Kidney (tissue), 22 donors: ENCODE measurements at places on chromosomes 5 and 9. TPM values are rescaled to one million over a fixed set of nuclear protein-coding genes. Genes with fewer than 3 reads are reported as not detected.
A peak's percentile ranks its signal among the peaks of the same experiment; 100 is the strongest.

The GLIPR2 gene
- 8.3 TPM for polyA plus RNA-seq

DNA sequence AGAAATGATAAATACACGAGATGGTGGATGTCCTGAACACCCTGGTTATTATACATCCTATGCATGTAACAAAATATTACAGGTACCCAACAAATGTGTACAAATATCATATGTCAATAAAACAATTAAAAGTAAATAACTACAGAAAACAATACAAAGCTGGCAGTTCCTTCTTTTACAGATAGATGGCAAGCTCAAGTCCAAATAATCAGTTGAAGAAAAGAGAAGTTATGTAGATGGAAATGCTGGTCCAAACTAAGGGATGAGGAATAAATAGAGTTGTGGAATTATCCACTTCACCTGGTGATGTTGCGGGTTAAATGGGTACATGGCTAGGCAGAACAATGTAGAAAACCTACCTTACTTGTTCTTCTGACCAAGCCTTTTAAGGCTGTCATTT is 79.4 kb downstream of the PALM2AKAP2 start:
- DNase-seq, result no peak

DNA sequence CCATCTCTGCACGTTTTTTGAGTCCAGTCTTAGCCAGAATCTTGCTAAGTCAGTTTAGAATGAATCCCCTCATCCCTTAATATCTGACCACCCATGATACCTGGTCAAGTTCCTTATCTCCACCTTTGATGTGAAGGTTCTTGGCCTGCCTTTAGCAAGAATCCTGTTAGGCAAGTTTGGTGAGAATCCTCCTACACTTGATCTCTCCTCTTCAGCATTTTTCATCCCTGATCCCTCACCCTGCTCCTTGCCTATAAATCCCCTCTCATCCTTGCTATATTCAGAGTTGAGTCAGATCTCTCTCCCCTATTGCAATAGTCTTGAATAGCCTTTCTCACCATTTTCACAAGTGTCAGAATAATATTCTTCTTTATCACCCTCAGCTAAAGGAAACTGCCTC is 31.0 kb downstream of the SMIM23 start:
- no peak for DNase-seq

DNA sequence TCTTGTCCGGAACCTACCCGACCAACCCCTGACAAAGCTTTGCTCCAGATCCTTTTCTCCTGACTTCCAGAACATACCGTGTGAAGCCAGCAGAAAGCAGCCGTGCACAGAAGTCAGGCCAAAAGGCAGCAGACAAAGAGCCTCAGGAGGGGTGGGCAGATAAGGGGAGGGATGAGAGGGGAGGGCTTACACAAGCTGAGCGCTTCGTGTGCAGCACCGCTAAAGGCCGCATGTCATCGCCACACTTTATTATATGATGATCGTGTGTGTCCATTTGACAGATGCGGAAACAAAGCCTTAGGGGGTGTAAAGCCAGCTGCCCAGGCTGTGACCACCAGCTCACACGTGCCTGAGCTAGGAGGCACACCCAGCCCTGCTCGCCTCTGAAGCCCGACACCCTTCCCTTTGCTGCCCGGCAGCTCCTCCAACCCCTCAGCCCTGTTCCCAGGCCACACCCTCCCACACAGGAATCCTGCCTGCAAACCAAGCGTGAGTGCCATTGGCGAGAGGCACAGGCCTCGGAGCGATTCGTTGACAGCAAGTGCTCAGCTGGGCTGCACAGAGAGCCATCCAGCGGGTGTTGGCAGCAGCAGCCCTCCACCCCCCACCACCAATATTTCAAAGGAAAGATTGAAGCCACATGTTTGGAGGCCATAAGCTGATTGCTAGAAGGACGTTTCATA is 170.5 kb upstream of the SMIM23 start:
- DNase-seq, result peak; percentile 71

- no peak for DNase-seq
Observed at GRCh38 chr9:129405089-129405826, 215.6 kb downstream of the C9orf50 start.

The GHR gene
- 6.5 TPM for polyA plus RNA-seq

The FAM221B gene
- not detected for polyA plus RNA-seq

GRCh38 chr5:61202213-61202612 is 39.9 kb upstream of the SMIM15 start:
- DNase-seq, result no peak

The ITGA2 gene
- polyA plus RNA-seq, result 4.9 TPM

GRCh38 chr5:146440870-146441495 is 6.2 kb upstream of the TCERG1 start:
- DNase-seq, result no peak

DNA sequence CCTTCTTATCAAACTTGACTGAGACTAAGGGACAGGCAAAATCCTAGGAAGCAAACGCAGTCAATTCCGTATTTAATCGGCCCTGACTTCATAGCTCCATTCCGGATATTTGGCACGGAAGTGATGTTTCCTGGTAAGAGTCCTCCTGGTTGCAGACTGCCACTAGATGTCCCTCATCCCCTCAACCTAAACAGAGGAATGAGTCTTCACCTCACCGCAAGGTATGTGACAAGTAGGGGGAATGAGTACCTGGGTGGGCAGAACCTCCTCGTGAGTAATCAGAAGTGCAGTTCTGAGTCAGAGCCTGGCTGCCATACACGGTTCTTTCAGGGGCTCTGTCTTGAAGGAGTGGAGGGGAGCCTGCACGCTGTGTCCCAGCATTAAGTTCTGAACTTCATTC is 173.6 kb downstream of the MUSK start:
- DNase-seq, result peak; percentile 16

- no peak for DNase-seq
Observed at GRCh38 chr5:5739490-5739945, 317.0 kb downstream of the ICE1 start.

DNA sequence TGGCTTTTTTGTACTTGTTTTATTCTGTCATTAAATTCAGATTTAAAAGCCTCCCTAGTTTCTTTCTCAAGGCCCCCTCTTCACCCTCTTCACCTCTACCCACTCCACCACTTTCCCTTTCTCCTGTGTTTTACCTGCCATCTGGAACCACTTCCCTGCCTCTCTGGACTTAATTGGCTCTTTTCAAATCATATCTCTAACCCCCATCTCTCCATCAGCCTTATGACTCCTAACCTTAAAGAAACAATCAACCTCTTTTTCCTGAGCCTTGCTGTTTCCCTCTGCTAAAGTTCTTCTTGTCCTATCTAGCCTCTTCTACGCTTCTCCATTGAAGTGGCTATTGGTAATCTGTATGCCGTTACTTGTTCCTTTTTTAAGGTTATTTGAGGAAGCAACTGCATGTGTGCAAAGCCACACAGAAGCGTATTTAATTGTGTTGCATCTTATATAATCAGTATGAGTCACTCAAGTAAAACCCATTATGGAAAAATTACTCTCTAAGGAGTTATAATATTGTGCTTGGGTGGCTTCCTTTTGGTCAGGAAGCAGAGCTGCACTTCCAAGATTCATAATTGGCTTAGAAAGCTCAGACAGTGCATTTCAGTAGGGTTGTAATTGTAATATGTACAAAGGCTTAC is 653.6 kb upstream of the ITGA1 start:
- no peak for DNase-seq

- DNase-seq, result no peak
Observed at GRCh38 chr9:11443631-11444030, 830.8 kb upstream of the PTPRD start.

The SHOC1 gene
- 2.5 TPM for polyA plus RNA-seq

- no peak for DNase-seq
Observed at GRCh38 chr5:1507457-1507856, 16.3 kb downstream of the LPCAT1 start.

- no peak for DNase-seq
Observed at GRCh38 chr9:21686738-21687137, 115.7 kb upstream of the MTAP start.

The KCNV2 gene
- polyA plus RNA-seq, result not detected

The MAST4 gene
- polyA plus RNA-seq, result 27.3 TPM

The NOXA1 gene
- 19.1 TPM for polyA plus RNA-seq

- DNase-seq, result no peak
Observed at GRCh38 chr5:85591311-85591710, 1026.4 kb upstream of the COX7C start.

DNA sequence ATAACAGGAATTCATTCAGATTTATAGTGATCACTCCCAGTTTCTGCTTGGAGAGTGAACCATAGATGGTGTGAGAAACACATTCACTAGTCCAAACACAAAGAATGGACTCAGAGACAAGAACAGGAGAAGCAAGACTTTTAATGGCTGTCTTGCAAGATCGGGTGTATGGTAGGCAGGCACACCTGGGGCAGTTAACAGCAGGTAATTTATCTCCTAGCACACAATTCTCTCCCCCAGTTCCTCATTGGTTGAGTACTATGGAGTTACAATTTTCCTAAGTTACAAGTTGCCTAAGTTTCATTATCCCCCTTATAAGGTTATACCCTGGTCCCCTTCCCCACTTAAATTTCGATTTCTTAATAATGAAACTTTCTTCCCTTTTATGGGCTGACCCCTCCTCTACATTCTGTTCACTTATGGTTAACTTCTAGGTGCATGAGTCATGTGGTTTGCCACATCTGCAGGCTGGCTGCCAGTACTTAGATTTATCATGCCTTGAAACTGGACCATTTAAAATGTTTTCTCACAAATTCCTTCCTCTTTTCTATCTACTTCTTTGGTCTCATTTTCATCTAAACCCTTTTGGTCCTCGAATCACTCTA is 623.3 kb downstream of the HINT1 start:
- DNase-seq, result no peak

GRCh38 chr5:96408210-96408777 is 24.8 kb downstream of the PCSK1 start:
- no peak for DNase-seq

DNA sequence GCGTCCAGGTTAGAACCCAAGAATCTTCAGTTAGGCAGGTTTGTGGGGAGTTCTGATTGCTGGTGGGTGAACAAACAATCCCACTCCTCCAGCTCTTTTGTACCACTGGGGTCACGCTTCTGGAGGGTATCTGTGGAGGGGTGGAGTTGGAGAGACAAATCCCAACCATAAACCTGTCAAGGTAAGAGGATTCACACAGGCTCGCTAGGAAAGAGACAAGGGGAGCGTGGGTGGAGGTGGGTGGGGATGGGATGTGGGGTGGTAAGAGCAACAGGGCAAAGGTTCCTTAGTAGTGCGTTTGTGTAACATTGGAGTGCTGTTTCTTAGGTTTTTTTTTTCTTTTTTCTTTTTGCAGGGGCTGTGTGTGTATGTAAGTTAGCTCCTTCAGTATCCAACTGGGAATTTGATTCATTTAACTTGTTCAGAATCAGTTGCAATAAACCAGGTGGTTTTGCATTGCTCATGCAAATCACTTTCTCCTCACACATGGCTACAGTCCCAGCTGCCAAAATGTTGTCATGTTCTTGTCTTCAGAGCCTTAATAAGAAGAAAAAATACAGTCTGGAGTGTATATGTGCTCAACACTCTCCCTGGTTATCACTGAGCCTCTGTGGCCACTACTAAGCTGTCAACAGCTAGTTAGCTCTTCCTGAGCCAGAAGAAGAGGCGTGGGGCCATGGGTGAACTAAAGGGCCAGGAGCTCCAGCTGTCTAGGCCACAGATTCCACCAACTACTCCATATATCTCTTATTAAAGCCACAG is 164.0 kb upstream of the RAD23B start:
- peak; percentile 39 for DNase-seq

- no peak for DNase-seq
Observed at GRCh38 chr9:29006628-29007027, 1433.3 kb upstream of the C9orf72 start.

GRCh38 chr5:44952376-44952775 is 143.6 kb downstream of the MRPS30 start:
- no peak for DNase-seq

GRCh38 chr5:57594436-57594835 is 111.8 kb upstream of the ACTBL2 start:
- DNase-seq, result no peak

The ZNF346 gene
- polyA plus RNA-seq, result 9.5 TPM

DNA sequence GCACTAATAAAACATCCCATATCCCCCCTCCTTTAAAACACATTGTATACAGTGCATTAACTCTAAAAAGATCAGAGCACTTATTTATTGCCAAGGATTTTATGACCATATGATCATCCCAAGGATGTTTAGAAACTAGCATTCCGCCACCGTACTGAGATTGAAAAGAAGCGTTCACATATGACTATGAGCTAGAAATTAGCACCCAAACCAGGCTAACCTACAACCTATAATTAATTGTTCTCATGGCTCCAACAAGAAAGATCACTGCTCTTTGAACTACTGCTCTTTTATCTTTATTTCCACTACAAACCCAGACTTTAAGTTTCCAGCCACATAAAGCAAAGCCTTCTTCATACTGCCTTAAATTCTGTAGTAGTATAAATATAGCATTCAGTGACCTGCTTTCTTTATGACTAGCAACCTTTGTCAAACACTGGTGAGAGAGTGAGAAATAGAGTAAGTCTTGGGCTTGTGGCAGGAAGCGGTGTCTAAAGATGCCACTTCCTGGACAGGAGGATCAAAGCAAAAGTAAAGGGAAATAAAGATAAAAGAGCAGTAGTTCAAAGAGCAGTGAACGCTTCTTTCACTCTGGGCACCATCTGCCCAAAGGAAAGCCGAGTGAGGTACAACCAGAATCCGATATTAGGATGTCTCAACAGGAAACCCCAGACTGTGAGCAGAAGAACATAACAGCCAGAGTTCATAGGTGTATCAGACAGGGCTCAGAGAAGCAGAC is 151.1 kb upstream of the ERCC6L2 start:
- DNase-seq, result no peak

The IFNA5 gene
- polyA plus RNA-seq, result not detected

DNA sequence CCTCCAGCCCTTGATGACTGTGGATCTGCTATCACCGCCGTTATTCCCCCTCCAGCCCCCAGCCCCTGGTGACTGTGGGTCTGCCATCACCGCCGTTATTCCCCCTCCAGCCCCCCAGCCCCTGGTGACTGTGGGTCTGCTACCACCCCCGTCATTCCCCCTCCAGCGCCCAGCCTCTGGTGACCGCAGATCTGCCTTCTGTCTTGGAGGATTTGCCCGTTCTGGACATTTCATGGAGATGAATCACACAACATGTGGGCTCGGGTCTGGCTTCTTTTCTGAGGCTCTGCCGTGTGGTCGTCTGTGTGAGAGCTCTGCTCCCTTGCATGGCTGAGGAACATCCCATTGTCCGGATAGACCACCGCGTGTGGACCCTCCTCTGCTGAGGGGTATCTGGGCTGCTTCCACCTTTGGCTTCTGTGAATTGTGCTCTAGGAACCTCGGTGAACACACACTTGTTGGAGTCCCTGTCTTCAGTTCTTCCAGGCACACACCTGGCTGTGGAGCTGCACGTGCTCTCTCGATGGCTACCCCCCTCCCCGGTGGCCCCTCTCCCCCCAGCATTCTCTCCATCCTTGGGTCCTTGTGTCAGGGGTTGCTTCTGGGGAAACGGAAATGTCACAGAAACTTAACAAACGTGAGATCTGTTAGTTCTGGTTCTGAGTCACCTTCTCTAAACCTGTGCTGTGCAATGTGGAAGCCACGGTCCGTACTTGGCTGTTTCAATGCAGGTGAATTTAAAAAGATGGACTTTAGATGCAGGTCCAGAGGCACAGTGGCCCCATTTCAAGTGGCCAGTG is 105.3 kb upstream of the COL5A1 start:
- no peak for DNase-seq

The PKD2L2 gene
- not detected for polyA plus RNA-seq
